ENCODE measurements at places on chromosomes 5 and 9.

- no peak for DNase-seq
These were observed 136.4 kb downstream of the KDM4C start for GRCh38 chr9:6894135-6894534.

- DNase-seq, result no peak
These were observed 97.4 kb downstream of the HOMER1 start for GRCh38 chr5:79416499-79416898.

DNA sequence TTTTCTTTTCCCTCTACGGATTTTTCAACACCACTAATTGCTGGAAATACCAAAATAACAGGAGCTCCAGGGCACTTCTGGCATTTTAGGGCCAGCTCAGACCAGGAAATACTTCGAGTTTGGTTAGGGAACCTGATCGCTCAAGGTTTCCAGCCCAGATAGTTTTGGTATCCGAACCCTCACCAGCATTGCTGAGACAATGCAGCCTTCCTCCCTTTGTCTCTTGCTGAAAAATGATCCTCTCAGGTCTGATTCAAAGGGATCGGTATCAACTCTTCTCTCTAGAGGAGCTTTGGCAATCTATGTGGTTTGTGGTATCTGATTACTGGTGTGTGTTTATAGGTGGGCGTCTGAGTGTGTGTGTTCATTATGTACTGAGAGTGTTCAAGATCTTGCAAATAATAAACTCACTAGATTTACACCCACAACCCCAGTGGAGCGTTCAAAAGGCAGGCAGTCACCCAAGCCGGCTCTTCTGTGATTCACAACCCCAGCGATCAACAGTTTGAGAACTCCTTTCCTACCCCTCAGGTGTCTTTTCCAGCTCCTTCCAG, 122.8 kb upstream of the EGFLAM start:
- DNase-seq, result no peak

DNA sequence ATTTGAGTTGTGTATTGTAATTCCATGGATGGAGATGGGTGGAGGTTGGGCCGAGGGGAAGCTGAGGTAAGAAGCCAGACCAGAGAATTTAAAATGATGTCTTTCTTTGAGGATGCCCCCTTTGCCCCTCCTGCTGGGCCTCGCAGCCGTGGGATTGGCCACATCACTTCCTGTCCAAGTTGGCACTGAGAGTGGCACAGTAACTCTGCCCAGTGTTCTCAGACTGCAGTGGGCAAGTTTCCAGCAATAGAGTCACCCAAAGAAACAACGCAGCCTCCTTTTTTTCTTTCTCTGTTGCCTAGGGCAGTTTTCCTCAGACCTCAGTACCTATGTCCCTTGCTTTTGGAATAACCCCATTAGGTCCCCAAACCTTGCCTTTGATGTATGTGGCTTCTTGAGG, 306.6 kb upstream of the DMRT1 start:
- DNase-seq, result no peak

DNA sequence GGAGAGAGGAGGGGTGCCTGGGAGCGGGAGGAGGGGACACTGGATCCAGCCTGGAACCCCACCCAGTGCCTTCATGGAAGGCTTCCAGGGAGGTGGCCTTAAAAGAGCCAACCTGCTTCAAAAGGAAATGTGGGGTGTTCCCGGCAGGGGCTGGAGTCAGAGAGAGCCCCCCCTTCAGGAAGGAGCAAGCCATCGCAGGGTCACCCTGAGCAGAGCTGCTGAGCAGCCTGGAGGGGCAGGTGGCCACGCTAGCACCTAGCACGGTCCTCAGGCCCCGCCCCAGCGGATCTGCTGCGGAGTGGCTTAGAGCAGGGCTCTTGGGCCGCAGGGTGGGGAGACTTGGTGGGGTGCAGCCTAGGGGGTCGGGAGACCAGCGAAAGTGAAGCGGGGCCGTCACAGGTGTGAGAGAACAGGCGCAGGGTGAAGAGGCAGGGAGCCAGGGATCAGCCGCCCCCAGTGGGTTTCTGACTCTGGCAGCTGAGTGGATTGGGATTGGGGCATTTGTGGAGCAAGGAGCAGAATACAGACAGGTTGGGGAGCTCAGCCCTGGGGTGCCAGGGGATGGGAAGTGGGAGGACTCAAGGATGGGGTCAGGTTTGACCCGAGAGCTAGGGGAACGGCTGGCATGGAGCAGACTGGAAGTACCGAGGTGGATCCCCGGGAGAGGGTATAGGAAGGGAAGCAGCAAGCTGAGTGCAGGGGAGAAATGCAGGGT, 1.5 kb downstream of the LCN2 start:
- DNase-seq, result no peak

DNA sequence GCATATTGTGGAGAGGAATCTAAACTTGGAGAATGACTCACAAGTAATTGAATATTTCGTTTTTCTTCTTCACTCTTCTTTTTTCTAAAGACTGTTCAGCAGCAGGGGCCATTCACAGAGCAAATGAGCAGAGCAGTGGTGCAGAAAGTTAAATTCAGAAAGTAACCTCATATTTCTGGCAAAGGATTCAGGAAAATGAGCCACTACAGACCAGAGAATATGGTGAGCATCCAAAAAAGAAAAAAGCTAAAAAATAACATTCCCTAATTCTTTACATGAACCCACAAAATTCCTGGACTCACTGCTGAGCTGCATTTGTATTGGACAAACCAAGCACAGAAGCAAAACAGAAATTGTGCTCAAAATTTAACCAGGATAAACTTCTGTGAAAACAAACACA, 1486.8 kb upstream of the C9orf72 start:
- DNase-seq, result no peak

DNA sequence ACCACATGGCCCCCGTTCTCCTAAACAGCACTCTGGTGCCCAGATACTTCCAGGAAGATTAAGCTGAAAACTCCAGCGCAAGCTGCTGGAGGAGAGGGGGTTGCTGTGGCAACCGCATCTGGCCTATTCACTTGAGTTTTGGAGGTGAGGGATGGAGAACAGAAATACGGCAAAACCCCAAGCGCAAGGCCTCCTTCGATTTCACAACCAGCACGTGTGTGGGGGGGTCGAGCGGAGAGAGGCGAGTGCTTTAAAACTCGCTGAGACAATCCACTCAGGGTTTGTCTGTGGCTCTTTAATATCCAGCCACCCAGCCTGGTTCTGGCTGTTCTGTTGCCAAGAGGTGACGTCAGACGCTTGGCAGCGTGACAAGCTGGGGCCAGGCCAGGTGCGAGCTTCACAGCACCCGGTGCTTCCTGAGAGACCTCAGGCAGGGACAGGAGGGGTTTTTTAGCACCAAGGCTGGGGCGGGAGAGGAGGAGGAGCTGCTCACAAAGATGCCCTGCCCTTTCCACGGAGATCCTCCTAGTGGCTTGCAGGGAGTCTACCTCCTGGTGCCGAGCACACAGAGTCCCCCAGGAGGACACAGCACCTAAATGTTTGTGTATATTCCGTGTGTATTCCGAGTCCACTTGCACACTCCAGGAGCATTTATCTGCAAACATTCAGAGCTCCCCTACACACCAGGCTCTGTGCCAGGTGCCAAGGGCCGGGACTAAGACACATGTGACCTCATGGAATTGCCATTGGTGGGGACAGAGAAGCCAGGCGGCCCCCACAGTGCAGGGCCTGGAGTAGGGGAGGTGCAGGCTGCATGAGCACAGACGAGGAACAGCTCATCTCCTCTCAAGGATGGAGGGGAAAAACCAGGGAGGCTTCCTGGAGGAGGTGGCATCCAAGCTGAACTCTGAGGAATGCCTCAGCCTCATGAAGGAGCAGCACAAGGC, 194.6 kb downstream of the OLFM1 start:
- DNase-seq, result no peak

- no peak for DNase-seq
These were observed 15.0 kb upstream of the GPX3 start for GRCh38 chr5:151005187-151005949.

GRCh38 chr5:143124593-143124992, 278.9 kb downstream of the NR3C1 start:
- DNase-seq, result no peak

DNA sequence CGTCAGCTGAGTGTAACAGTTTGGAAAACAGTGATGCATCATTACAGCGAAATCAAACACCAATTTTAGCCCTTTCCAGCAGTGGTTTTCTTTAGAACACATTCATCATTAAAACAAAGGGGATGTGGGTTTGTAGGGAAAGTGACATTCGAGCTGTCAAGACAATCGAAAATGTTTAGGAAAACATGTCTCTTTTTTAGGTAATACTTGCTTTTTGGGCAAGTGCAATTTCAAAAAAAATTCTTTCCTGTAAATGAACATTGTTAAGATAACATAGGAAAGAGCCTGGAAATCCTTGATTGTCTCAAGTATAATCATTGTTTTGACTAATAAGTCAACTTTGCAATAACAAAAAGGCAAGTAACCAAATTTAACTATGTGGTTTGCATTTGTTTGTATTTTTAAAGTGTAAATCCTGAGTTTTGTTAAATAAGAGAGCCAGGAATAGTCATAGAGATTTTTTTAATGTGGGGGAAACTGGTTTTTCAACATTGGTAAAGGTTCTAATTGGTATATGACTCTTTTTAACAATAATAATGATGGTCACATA, 182.5 kb downstream of the TTLL11 start:
- DNase-seq, result no peak

DNA sequence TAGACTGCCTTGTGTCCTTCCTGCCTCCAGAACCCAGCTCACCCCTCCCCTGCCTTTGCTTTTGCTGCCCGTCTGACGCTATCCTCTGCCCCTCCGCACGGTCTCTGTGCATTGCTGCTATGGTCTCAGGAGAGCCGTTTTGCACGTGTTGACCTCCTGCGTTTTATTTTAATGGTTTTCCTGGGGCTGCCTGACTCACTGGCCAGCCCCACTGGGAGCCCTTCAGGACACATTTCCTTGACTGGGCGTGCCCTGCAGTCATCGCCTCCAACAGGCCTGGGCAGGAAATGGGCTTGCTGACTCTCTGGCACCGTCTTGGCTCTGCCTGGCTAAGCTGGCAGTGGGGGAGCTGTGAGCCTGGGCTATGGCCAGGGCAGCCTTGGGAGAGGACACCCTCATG, 17.9 kb upstream of the ASS1 start:
- DNase-seq, result no peak

DNA sequence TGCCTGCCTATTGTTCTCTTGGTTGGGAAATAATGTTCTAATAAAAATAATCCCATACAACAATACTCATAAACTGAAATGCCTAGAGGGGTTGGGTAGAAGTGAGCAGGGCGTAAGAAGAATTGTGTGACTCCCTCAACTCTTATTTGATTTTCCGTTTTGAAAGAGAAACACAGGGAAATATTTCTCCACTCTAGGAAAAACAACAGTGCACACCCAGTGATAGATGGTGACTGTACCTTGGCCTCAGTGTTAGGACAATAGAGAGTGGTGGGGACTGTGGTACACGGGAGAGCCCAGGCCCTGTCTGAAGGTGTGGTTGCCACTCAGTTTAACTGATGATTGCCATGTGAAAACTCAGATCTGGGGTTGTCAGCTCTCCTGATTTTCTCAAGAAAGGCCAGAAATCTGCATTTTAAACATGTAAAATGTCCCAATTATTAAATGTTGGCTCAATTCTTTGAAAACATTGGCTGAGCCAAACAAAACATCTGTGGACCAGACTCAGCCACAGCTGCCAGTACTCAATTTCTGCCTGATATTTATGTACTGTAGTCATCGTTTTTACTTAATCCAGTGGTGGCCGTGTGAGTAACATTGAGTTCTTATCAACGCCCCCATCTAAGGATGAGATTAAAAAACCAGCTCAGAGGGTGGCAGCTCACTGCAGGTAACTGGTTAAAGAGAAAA, 103.8 kb upstream of the ZNF618 start:
- DNase-seq, result no peak

GRCh38 chr5:39080597-39081204, 6.5 kb upstream of the RICTOR start:
- DNase-seq, result no peak

- no peak for DNase-seq
These were observed 24.8 kb downstream of the PLPP1 start for GRCh38 chr5:55509796-55510522.

DNA sequence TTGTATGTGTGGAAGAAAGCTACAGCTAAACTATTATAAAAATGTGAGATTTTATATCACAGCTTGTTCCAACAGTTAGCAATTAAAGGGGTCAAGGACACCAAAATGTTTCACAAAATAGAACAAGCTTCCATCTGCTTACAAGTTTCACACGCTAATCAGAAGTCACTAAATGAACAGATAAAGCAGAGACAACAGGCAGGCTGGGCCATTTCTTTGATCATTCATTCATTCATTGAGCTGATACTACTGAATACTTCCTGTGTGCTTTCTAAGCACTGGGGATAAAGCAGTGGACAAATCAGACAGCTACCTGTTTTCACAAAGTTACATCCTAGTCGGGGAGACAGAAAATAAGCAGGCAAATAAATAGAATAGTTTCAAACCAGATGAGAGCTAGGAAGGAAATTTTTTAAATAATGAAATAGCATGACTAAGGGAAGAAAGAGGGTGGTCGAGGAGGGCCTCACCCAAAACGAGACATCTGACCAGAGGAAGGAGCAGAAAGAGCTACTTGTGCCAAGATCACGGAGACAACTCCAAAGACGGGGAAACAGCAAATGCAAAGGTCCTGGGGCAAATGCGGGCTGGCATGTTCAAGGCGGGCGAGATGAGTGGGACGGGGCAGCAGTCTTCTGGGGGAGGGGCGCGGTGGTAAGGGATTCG, 1.2 kb downstream of the MAPK9 start:
- DNase-seq, result no peak

- no peak for DNase-seq
These were observed 11.4 kb downstream of the SLIT3 start for GRCh38 chr5:169289520-169289919.

- DNase-seq, result peak; percentile 23
These were observed 1.5 kb downstream of the SPAAR start for GRCh38 chr9:35910613-35911359.

GRCh38 chr9:114310471-114311450, 12.1 kb upstream of the ORM1 start:
- no peak for DNase-seq

GRCh38 chr9:114894609-114895433, 35.6 kb downstream of the TNFSF8 start:
- no peak for DNase-seq

GRCh38 chr5:79200573-79201183, 35.3 kb upstream of the JMY start:
- DNase-seq, result no peak

GRCh38 chr9:22922222-22922621, 475.6 kb downstream of the DMRTA1 start:
- no peak for DNase-seq

- DNase-seq, result no peak
These were observed 54.9 kb downstream of the PSAT1 start for GRCh38 chr9:78351816-78352215.

DNA sequence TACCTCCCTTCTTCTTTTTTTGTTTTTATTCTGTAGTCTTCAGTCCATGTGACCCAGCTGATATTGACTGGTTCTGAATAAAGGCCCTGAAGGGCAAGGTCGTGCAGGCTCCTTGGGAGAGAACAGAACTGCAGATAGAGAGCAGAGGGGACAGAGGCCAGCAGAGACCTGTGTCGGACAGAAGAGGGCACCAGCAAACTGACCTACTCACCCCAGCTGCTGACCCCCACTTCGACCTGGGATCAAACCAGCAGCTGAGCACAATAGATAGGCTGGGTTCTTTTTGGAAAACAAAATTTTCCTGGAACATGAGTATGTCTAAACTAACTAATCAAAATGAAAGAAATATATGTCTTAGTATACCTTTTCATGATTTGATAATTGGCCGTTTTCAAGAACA, 695.1 kb downstream of the NR2F1-AS1 start:
- DNase-seq, result no peak

All from effector CD4-positive, alpha-beta T cell (primary cell).